ENCODE measurements at places on chromosomes 16 and 17.

DNA sequence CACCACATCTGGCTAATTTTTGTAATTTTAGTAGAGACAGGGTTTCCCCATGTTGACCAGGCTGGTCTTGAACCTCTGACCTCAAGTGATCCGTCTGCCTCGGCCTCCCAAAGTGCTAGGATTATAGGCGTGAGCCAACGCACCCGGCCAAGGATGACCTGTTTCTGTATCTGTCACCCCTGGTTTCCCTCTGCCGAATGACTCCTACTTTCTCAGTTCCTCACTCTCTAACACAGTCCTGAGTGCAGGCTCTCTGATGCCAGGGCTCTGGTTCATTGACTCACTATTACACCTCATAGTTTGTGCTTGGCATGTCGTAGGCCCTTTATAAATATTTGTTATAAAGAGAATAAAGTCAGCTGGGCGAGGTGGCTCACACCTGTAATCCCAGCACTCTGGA lies 10.7 kb upstream of the PRPF8 start:
- DNase-seq: no peak

- DNase-seq: no peak
Measured at GRCh38 chr17:4483012-4483840, 15.5 kb upstream of the SPNS2 start.

DNA sequence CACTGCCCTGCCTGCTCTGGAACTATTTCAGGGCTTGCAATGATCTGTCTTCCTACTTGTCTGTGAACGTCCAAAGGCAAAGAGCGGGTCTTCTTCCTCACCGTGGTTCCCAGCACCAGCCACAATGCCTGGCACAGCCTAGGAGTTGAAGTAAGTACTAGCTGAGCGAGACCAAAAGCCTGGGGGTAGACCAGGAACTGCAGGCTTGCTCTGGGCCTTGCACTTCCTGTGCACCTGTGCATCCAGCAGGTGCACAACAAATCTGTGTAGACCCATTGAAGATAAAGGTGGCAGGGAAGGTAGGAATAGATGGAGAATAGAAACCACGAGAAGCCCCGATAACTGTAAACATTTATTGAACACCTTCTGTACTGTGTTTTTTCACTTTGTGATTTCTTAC lies 4.6 kb downstream of the FAM171A2 start:
- no peak for DNase-seq

- DNase-seq: no peak
Measured at GRCh38 chr16:59108374-59108773, 374.3 kb upstream of the GOT2 start.

DNA sequence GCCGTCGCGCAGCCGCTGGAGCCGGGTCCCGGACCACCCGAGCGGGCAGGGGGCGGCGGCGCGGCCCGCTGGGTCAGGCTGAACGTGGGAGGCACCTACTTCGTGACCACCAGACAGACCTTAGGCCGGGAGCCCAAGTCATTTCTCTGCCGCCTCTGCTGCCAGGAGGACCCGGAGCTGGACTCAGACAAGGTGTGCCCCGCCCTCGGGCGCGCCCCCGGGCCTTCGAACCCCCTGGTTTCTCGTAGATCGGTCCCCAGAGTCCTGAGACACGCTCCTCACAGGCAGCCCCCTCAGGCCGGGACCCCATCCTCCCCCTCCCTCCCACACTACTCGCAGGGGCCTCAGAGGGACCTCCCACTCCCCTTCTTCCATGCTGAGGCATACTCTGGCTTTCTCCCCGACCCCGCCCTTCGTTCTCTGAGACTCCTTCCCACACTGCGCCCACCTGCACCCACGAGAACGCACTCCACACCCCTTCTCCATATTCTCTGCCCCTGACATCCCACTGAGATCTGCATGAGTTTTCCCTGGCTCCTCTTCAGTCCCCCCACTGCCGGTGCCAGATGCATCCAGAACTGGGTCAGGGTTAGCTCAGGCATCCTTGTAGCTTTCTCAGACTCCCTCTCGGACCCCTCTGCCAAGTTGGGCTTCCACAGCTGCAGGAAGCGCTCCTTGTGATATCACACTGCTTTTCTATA lies 523 bp downstream of the KCTD2 start:
- DNase-seq: no peak

- DNase-seq: no peak
Measured at GRCh38 chr17:2181897-2182448, 121.6 kb downstream of the SMG6 start.

- no peak for DNase-seq
Measured at GRCh38 chr16:79320956-79321355, 279.6 kb downstream of the MAF start.

Data from HuH-7 (cell line).